Activated CD4-positive, alpha-beta T cell treated with anti-CD3 and anti-CD28 coated beads for 36 hours (primary cell): ENCODE measurements at places on chromosomes 11 and 22.

GRCh38 chr11:4385978-4386740, 7.3 kb downstream of the TRIM21 start:
- no peak for DNase-seq

DNA sequence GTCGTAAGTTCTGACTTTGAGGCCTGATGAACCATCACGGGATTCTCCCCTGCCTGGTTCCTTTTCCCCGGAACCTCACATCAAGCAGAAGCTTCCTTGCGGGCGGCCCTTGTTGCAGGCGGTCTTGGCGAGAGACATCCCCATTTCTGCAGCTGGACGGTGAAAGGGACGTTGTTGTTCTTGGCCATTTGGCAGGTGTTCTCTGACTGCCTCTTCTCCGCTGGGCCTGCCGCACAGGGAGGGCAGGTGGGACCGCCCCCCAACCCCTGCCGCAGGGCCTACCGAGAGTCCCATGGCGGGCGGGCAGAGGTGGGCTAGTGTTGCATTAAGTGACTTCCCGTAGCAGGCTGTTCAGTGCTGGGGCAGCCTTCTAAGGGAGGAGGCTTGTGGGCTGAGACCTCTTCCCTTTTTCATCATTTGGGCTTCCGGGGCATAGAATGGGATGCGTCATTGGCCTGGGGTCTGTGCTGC, 26.9 kb upstream of the GRAMD4 start:
- no peak for DNase-seq

GRCh38 chr11:3104961-3105790, 48.0 kb upstream of the CARS1 start:
- DNase-seq: no peak

GRCh38 chr22:35312198-35313059, 12.7 kb downstream of the TOM1 start:
- peak; percentile 45 for DNase-seq

DNA sequence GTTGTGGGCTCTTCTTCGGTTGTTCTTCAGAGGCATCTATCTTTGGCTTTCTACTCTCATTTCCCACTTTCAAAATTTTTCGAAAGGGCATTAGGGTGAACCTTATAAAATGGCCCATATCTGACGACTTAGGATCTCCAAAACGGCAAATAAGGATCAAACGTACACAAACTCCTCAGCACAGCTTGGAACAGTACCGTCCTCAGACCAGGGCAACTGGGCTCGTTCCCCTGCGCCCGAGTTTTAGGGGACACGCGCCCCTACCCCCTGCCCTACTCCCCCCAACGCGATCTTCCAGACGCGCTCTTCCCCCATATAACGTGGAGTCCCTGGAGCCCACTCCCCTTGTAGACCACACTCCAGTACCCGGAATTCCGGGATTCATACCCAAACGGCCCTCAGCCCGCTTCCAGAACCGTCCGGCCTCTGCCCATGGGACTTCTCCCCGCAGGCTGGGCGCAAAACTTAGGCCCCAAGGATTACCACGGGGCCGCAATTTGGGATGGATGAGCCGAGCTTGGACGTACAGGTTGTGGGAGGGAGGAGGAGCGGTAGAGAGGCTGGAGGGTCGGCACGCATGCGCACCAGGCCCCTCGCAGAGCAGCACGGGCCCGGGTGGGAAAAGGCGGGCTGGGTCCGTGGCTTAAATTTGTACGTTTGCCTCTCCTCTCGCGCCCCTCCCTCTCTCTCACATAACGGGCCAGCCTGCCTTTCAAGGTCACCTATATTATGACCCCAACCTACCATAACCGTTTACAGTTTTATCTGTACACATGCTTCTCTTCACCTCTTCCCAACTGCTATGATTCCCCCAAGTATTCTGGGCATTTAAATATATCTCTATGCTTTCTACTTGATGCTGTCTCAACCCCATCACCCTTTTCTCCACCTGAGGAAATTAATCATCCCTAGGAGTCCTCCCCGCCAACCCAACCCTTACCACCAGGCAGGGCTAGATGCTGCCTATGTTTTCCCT, 3.4 kb downstream of the CCDC89 start:
- peak; percentile 81 for DNase-seq

DNA sequence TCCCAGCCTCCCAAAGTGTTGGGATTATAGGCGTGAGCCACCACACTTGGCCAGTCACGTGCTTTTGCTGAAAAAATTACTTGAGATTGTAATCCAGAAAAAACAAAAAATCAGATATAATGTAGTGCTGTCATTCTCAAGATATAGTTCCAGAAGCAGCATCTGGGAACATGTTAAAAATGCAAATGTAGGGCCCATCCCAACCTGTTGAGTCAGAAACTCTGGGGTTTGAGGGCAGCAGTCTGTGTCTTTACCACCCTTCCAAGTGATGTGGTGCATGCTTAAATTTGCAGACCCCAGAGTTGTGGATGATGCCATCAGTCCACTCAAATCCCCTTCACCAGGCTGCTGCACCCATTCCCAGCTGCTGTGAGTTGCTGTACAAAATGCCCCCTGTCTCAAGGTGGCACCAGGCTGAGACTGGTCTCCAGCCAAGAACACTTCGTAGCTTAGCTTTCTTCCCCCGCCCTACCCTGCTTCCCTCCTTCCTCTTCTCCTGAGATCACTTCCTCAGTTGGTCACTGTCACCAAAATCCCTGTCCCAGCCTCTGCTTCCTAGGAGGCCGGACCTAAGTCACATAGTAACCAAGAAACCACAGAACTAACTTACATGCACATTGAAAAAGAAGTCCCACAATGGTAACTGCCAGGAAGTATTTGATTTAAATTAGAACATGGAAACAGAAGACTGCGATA, 18.2 kb upstream of the ARRB1 start:
- DNase-seq: no peak

DNA sequence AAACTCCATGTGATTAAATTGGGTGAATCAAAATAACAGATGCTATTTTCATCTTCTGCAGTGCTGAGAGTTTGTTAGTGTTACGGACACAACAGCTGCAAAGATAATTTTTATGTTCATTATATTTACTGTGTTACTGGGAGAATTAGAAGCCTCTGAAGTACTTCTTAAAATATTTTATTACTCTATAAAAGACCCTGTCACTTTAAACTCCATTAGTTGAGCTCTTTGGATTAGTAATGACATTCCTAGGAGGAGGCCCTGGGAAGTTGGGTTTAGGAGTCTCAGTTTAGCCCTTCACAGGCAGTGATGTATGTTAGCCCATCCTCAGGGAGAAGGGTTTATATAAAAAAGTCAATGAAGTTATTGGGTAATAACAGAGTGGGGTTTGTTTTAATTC, 596.7 kb downstream of the JRKL start:
- no peak for DNase-seq

- no peak for DNase-seq
Observed at GRCh38 chr11:111098091-111098490, 147.4 kb upstream of the POU2AF2 start.

DNA sequence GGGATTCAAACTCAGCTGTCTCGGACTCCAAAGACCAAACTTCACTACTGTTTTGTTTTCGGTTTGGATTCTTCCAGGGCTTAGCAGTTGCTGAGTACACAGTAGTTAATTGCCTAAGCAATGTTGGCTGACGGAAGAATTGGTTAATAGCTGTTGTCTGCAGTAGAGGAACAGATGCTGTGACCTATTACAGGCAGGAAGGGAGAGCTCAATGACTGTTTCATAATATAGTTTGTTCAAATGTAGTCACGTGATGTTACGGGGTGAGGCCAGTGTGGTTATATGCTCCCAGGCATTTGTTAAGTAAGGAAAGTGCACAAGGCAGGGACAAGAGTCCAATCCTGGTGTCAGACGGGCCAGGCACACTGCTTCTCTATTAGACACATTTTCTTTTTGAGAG, 222.6 kb upstream of the CCDC90B start:
- no peak for DNase-seq
